Chondrocyte (in vitro differentiated cells): ENCODE measurements at places on chromosomes 6 and 20. TPM values are rescaled to one million over a fixed set of nuclear protein-coding genes. Genes with fewer than 3 reads are reported as not detected.

DNA sequence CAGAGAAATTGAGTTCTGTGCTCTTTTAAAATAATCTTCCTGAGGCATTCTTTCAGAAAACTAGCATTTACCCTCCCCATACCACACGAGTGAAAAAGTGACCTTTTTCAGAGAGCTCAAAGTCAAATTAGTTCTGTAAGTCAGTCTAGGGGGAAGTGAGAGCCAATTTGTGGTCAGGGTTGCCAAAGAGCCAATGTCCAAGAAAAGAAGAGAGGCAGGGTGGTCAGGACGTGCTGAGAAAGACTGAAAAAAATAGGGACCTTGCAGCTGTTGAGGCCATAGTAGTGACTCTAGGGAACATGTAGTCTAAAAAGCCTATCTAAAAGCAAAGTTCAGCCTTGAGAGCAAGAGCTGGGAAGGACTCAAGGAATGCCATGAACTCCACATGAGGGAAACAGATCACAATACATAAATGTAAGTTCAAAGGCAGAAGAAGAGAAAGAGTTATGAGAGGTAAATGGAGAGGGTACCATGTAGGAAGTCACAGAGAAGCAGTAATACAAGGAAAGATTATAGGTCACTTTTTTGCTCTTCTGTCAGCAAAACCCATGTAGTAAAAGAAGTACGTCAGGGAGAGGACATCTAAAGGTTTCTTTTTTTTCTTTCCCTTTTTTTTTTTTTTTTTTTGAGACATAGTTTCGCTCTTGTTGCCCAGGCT, 565.1 kb upstream of the FLRT3 start:
- H3K27ac ChIP-seq = no peak overlapping the region
- DNase-seq = no peak
- H3K4me1 ChIP-seq = no peaks in the 10 kb centered on the region
- H3K36me3 ChIP-seq = peaks cover 3% of the 10 kb centered on the region

DNA sequence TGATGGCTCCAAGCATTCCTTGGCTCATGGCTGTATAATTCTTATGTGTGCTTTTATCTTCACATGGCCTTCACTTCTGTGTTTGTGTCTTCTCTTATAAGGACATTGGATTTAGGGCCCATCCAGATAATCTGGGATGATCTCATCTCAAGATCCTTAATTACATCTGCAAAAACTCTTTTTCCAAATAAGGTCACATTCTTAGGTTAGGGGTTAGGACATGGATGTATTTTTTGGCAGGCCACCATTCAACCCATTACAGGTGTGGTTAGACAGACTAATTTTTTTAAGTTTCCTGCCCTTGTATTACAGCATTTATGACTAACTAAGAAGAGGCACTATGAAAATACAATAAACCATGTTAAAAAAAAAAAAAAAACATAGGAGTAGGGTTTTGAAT, 254.0 kb downstream of the TPBG start:
- no peak overlapping the region for H3K4me3 ChIP-seq
- no peak overlapping the region for H3K27ac ChIP-seq
- no peaks in the 10 kb centered on the region for H3K4me1 ChIP-seq
- no peaks in the 10 kb centered on the region for H3K36me3 ChIP-seq
- H3K27me3 ChIP-seq = peaks cover 14% of the 10 kb centered on the region

GRCh38 chr6:30730601-30731435, 10.7 kb downstream of the TUBB start:
- peaks cover 15% of the 10 kb centered on the region for H3K4me1 ChIP-seq
- H3K4me3 ChIP-seq = no peak overlapping the region
- peak overlapping the region; percentile 46 for H3K27ac ChIP-seq
- no peak for DNase-seq
- peaks cover 18% of the 10 kb centered on the region for H3K36me3 ChIP-seq
- H3K27me3 ChIP-seq = no peaks in the 10 kb centered on the region

DNA sequence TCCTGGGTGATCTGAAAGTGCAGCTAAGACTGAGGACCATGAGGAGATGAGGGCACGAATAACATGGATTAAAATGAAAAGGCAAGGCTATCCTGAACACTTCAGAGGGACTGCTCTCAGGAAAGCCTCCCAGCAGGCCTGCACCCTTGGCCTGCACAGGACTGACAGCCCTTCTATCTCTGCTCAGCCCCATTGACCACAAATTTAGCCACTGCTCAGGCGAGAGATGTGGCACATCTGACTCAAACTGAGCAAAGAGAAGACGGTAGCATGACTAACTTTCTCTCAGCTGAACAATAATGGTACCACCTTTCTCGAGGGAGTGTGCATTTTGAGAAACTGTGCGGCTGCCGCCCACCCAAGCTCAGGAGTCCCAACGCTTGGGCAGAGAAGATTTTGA, 257.5 kb downstream of the ADGB start:
- H3K27ac ChIP-seq = no peak overlapping the region
- no peak for DNase-seq
- no peaks in the 10 kb centered on the region for H3K36me3 ChIP-seq
- no peaks in the 10 kb centered on the region for H3K27me3 ChIP-seq
- H3K4me1 ChIP-seq = peaks cover 21% of the 10 kb centered on the region

DNA sequence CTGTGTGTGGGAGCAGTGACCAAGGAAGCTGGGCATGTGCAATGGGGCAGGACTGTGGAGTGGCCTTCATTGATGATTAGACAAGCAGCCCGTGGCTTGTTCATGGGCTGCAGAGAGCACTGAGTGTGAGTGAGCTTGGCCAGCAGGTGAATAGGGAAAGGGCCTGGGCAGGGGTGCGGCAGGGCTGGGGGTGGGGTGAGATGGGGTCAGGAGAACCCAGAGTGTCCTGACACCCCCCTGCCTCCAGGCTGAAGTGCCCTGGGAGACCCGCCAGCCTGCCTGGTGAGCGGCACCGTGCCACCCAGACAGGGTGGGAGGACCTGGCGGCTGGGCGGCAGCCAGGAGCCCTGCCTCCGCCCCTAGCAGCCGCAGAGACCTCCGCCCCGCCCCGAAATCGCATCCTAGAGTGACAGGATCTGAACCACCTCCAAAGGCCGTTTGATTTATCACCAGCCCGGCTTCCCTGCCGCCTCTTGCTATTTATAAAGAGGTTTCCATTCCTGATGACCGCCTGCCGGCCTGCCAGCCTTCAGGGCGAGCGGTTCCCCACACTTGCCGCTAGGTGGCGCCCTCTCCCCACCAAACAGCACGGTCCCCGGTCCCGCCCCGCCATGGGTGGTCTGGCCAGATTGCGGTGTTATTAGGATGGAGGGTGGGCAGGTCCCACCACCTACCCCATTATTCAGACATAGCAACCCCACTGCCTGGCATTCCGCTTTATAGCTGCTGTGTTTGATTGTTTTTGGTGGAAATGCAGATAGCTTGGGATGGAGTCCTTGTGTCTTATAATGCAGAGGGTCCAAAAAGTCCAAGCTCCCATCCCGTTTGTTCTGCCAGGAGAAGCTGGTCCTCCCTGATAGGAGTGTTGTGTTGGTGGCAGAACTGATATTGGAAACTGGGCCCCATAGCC, 3.5 kb downstream of the MYLK2 start:
- DNase-seq = peak; percentile 91
- H3K4me3 ChIP-seq = peak overlapping the region; percentile 46
- peaks cover 9% of the 10 kb centered on the region for H3K4me1 ChIP-seq
- H3K36me3 ChIP-seq = no peaks in the 10 kb centered on the region
- no peaks in the 10 kb centered on the region for H3K27me3 ChIP-seq

DNA sequence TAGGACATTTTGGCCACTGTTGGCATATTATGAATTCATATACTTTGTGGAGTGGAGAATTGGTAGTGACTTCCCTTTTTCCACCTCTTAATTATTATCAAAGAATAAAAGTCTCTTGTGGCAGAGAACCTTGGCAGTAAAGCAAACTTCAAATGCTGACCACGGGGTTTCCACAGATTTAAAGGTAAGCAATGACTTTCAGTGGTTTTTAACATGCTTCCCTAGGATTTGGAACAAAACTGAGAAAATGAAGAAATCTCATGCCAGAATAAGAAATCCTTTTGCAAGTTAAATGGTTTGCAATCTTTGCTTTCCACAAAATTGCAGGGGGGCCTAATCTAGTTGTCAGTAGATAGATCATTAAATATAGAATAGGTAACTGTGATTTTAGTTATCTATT, 2.0 kb upstream of the SDC4 start:
- no peak overlapping the region for H3K4me3 ChIP-seq
- H3K4me1 ChIP-seq = peaks cover 44% of the 10 kb centered on the region
- DNase-seq = no peak
- no peaks in the 10 kb centered on the region for H3K27me3 ChIP-seq
- H3K36me3 ChIP-seq = no peaks in the 10 kb centered on the region

The KCNS1 gene
- 0.55 to 1.1 TPM (median 0.59 TPM) in 3 replicates for total RNA-seq
